ENCODE measurements at places on chromosomes 3 and 15.

DNA sequence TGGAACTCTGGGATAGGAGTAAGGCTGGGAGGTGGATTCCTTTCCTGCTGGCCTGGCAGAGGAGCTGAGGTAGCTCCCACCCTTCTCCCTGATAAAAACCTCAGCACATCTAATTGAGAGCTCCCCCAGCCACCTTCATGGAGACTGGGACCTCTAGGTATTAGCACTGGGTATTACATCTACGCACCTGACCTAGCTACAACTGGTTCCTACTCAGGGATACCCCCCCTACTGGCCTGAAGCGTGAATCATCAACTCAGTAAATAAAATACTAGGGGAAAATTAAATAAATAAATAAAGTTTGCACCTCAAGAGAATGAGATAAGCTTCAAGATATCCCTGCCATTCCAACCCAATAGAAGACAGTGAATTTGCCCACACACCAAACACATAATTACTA, 140.4 kb downstream of the NEK10 start:
- no peak for DNase-seq

- no peak for DNase-seq
Measured at GRCh38 chr3:194869482-194870169, 183.9 kb downstream of the FAM43A start.

DNA sequence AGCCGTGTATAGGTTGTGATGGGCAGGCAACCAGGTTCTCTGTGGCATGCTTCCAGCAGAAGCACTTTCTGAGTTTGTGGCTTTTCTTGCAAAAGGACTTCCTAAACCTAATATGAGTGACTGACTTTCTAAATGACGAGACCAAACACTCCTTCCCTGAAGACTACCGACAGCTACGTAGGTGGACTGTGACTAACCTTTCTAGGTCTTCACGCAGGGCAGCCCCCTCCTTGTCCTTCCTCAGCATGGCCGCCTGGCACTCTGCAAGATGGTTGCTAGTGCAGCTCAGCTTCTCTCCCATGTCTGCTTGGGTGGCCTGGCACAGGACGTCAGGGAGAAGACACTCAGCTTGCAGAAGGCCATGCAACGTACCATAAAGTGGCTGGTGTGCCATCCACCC, 20.9 kb downstream of the CXCR6 start:
- no peak for DNase-seq

DNA sequence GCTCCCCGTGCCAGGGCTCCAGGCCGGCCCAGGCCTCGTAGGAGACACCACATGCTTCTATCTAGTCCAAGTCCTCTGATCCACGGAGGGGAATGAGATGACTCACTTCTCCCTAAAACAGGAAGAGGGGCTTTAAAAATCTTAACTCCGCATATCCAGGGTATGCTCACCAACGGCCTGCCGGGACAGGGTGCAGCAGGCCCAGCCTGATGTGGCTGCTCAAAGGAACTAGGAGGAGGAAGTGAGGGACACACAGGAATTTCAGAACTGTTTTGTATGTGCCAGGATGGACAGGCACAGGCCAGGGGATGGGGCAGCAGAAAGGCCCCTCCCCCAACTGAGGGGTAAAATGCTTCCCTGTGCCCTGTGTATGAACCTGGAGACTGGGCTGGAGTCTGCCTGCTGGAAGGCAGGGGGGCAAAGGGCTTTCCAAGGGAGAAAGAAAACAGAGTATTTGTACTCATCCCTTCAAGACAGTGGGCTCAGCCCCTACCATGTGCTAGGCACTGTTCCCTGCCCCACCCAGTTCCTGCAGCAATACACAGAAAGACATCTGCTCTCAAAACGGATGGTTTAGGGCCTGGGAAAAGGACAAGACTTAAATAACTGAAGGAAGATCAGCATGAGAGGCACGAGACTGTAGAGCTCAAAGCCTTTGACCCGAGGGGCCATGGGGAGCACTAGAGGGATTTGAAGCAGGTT, 22.1 kb downstream of the CHDH start:
- DNase-seq, result no peak

GRCh38 chr3:180408654-180409053, 193.3 kb upstream of the TTC14 start:
- no peak for DNase-seq

DNA sequence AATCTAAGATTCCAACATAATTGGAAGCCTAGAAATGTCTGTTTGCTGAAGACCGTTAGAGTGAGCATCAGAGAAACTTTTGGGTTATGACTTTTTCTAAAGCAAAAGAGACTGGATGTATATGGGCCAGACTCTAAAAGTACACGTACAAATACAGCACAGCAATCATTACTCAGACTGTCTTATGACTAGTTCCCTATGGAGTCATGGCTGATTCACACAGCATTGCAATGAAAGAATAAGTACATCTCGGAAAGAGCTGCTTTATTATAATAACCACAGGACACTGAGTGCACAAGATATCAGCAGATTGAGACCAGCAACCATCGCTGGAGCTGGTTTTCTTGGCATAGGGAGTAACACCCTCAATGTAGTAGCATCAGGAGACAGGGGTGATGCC, 618.6 kb downstream of the NLGN1 start:
- DNase-seq, result no peak

- no peak for DNase-seq
Measured at GRCh38 chr3:14284694-14285547, 106.3 kb downstream of the LSM3 start.

- no peak for DNase-seq
Measured at GRCh38 chr3:140290105-140290504, 355.1 kb downstream of the CLSTN2 start.

DNA sequence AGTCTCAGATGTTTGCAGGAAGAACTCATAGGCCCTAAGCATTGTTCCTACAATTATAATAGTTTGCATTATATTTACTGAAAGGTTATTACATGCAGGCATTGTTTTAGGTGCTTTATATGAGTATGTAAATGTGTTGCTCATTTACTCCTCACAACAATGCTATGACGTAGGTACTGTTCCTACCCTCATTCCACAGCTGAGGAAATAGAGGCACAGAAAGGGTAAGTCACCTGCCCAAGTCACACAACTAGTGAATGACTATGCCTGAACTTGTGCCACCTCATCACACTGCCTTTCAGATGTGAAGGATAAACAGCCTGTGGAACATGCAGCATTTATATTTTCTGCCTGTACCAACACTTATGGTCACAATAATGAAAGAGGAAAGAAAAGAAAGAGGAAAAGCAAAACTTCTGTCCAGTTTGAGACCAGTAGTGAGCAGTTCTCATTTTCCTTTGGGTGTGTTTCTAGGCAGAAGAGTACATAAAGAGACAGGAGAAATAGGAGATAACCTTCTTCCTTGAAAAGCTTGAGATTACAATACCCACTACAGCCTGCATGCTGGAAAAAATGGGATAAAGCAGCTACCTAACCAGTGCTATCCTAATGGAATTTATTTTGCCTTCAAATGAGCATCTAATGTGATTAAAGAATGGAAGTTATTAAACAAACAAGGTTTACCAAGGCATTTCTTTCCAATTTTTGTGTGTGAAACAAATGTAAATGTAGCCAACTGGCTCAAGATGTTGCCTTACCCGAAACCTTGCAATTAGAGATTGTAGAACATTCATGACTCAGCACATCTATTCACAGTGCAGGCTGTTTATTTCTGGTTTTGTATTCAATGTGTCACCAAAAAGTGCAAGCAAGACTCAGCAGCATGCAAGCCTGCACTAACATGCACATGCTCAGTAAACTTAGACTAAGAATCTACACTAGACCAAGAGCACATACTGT, 20.5 kb upstream of the ENTPD3 start:
- no peak for DNase-seq

DNA sequence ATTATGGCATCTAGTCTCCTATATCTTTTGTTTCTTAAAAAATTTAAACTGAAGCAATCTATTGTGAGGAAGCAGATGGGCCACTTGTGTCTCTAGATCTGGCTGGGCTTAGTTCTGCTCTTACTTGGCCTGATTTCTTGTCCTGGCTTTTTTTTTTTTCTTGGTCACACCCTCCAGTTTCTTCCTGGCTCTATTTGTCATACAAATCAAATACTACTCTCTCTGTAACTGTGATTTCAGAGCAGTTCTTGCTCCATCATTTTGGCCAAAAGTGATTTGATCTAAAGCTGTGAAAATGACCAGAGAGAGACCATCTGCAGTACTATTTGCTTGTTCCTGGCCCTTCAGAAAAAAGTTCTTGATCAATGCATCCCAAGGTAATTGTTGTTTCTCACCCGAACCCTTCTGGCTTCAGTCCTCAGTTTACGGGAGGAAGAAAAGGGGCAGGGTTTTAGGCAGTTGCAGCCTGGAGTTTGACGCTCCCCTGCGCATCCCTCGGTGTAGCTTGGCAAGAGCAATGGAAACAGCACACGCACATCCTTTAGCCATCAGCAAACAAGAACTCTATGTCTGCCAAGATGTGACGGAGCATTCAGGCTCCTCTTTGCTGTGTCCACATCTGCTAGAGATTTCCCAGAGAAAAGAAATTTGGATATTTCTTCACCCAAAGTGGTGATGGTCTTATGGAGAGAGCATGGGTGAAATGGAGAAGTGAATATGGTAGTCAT, 31.6 kb downstream of the CHST2 start:
- no peak for DNase-seq

DNA sequence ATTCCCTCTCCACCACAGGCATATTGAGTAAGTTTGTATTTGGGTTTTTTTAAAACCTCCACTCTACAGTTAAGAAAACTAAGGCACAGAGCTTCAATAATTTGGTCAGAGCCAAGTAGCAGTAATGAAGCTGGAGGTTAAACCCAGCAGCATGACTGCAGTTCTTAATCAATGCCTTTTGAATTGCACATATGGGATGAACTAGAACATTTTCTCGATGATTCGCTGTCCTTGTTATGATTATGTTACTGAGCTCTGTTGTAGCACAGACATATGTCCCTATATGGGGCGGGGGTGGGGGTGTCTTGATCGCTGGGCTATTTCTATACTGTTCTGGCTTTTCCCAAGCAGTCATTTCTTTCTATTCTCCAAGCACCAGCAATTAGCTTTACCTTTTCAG, 1.6 kb upstream of the CCR5 start:
- DNase-seq, result no peak

- no peak for DNase-seq
Measured at GRCh38 chr3:72679540-72680198, 168.6 kb downstream of the SHQ1 start.

GRCh38 chr3:115659253-115660220, 36.2 kb downstream of the GAP43 start:
- DNase-seq, result no peak

DNA sequence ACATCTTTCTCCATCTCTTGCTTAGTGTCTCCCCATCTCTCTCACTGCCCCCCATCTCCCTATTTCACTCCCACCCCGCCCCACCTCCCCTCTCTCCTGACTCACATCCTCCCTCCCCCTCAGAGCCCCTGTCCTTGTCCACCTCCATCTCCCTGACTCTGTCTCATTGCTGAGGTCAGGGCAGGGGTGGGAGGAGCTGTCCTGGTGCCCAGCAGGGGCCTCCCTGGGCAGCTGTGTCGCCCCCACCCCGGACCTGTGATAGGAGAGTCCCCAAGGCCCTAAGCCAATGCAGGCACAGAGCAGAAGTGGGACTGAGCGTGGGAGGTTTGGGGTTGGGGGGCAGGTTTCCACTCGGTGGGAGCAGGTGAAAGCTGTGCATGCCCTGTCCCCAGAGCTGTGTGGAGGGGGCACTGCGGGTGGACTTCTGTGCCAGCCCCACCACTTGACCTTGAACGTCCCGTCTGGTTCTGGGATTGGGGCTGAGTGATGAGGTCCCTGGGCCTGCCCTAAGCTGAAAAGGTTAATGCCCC, 210.8 kb downstream of the TBC1D2B start:
- DNase-seq, result no peak

GRCh38 chr3:138950701-138951100, 3.7 kb downstream of the FOXL2NB start:
- DNase-seq, result no peak

GRCh38 chr3:123320221-123320620, 118.5 kb downstream of the SEC22A start:
- DNase-seq, result no peak

- DNase-seq, result no peak
Measured at GRCh38 chr3:148757238-148758215, 59.8 kb downstream of the AGTR1 start.

- DNase-seq, result no peak
Measured at GRCh38 chr15:25543196-25543595, 104.4 kb upstream of the UBE3A start.

- DNase-seq, result no peak
Measured at GRCh38 chr3:69059688-69060087, 7.6 kb upstream of the TMF1 start.

GRCh38 chr3:174777813-174778212, 81.3 kb upstream of the NAALADL2 start:
- DNase-seq, result no peak

DNA sequence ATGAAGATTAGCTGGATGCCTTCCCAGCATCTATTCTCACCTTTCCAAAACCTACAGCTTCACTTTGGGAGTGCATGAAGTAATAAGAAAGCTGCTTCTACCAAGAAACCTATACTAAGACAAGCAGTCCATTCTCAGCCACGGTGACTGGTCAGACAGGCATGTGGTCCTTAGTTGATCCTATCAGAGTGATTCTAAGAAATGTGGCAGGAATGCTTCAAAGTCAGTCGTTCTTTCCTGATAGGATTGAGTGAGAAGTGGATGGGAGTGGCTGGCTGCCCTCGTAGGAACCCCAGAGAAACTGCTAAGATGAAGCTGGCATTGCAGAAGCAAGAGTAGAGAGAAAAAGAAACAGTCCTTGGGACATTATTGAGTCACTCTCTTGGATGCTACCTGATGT, 16.6 kb downstream of the FOXB1 start:
- DNase-seq, result no peak

GRCh38 chr15:41804916-41805666, 22.8 kb upstream of the JMJD7 start:
- no peak for DNase-seq

Measured in NCI-H460 (cell line).